ENCODE measurements at places on chromosomes 7 and 10. TPM values are rescaled to one million over a fixed set of nuclear protein-coding genes. Genes with fewer than 3 reads are reported as not detected.

GRCh38 chr10:66440568-66440967 is 485.3 kb upstream of the LRRTM3 start:
- DNase-seq: no peak

- DNase-seq: no peak
Observed at GRCh38 chr10:279655-280054, 144.4 kb downstream of the ZMYND11 start.

- no peak for DNase-seq
Observed at GRCh38 chr7:2084331-2084730, 148.4 kb downstream of the MAD1L1 start.

DNA sequence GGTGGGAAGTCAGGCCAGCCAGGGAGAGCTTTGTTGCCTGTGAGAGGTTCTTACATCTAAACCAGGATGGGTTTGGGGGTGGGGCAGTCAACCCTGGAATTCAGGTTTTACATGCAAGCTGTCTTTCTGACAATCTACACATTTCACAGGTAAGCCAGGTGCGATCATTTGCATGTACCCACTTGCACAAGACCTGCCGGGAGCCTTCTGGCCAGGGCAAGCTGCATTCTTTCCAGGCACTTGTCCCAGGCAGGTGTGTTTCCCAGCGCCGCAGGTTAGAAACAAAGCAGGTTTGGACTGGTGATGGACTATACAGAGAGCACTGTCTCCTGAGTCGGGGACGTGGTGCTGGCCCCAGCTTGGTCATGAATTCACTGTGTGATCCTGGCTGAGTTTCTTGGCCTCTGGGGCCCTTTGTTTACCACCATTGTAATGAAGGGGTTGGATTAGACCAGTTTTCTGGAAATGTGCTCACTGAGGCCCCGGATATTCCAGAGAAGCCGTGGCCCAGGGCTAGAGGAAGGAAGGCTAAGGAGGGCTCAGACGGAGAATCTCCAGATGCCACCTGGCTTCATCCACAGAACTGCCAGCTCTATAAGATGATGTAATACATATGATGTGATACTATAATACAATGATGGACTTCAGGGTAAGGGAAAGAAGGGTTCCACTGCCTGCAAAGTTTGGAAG is 205.2 kb upstream of the SVIL start:
- no peak for DNase-seq

DNA sequence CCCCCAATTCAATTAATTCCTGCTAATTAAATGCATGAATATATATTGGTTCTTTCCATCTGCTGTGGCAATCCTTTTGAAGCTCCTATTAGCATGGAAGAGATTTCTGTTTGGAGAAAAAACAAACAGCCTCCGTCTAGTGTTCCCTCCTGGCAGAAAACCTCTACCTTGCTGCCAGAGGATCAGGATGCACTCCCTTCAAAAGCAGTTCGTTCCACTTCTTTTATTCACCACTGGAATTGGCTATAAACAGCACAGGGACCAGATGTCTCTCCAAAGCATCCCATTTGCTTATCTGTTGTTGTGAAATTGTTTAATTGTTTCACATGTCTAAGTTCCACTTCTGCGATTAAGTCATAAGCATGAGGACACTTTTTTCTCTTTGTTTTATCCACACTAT is 77.8 kb upstream of the PTN start:
- DNase-seq: no peak

DNA sequence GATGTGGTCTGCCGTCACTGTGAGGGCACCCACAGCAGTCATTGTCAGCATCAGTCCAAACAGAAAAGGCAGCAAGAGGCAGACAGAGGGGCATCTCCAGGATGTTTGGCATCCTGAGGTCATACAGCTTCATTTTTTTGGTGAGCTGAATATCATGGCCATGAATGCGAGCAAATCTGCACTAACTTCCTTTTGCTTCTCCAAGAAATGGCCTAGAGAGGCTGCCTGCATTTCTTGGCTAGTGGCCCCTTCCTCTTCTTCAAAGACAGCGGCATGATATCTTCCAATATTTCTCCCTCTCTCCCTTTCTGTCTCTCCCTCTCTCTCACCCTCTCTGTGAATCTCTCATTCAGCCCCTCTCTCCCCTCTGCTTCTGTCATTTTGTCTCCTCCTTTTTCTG is 24.8 kb downstream of the FKBP6 start:
- DNase-seq: no peak

DNA sequence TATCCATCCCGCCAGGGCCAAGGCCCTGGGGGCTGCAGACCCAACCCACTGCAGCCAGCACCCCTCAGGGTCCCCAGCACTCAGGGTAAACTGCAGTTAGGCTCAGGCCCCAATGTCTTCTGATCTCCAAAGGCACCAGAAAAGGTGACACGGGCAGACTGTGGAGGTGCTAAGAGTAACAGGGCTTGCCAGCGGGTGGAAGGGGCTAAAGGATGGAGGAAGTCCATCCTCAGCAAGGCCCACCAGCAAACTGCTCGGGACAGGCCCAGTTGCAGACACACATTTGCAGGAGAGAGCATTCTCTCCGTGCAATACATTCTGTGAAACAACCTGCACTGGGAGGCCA is 95.6 kb upstream of the DDC start:
- DNase-seq: no peak

DNA sequence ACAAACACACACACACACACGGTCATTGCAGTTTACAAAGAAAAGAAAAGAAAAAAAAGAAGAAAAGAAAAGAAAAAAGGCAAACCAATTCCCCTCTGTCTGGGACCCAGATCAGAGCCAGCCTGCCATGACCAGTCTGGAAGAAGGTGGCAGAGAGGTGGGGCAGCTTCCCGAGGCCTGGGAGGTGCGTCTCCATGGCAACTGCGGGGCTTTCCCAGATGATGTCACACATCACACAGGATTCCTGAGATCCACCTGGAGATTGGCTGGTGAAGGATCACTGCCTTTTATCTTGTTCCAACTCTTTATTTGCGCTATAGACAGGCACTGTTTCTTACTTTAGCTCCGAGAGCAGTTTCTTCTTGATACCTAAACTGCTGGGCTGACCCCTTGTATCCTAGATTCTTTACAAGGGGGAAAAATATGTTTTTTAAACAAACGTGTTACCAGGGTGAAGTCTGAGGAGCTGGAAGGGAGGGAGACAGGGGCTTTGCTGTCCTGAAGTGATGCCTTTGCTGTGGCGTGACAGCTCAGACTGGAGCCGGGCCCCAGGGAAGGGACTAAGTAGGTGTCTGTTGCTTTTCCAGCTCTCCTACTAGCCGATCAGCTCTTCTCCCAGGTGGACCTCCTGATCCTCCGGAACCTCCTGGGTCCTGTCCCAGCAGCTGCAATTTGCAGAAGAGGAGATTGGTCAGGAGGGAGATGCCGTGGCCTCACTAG is 298.5 kb downstream of the KLF6 start:
- peak; percentile 93 for DNase-seq

DNA sequence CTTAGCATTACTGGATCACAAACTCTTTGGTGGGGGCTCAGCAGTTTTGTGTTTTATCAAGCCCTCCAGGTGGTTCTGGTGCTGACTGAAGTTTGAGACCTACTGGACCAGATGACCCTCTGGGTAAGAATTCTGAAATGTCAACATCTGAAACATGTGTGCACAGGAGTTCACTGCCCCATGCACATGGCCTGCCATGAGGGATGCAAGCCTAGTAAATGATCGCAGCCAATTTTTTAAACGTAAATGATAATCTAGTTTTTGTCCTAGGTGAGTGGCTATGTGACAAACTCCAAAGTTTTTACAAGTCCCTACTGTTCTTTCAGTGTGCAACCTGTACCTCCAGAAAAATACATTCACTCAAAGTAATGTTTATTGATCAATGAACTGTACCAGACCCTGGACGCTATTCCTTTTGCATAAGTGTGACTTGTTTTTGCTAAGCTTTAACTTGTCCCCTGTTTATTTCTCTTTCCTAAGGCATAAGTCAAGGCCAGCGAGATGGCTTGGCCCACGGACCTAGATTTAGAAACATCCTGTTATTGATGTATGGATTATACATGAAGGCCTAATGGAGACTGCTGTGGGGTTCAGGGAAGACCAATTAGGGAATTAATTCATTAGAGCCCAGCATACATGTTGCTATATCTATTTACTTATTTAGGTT is 531.1 kb downstream of the LRMDA start:
- DNase-seq: no peak

GRCh38 chr7:147859033-147859432 is 731.5 kb upstream of the C7orf33 start:
- DNase-seq: no peak

DNA sequence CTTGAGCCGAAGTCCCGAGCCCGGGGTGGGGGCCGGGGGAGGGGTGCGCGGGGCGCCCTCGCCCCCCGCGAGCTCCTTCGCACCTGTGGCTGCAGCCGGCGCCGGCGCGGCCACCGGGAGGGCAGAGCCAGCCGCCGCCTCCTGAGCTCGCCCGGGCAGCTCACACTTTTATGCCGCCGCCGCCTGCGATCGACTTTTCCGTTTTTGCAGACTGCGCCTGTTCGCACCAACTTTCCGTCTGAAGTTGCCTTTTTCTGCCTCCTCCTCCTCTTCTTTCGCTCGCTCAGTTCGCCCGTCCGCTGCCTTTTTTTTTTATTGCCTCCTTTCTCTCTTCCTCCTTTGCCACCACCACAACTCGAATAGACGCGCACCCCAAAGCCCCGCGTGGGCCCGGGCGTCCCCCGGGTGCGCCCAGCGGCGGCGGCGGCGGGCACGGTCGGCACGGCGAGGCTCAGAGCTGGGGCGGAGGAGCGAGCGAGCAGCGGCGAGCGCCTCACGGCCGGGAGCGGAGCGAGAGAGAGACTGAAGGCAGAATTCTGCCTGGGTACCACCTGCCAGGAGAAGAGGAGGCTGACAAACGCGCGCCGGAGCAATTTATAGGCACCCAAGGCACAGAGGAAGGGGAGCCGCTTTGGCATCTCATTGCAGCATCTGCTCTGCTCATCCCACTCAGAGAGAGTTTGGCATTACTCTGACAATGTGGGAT is at the start of gene C1QL3:
Gene C1QL3, minus strand, starts transcription at position 569 of the 706 bp plus-strand sequence. CDS start 814 bp downstream, outside the sequence.
- no peak for DNase-seq

DNA sequence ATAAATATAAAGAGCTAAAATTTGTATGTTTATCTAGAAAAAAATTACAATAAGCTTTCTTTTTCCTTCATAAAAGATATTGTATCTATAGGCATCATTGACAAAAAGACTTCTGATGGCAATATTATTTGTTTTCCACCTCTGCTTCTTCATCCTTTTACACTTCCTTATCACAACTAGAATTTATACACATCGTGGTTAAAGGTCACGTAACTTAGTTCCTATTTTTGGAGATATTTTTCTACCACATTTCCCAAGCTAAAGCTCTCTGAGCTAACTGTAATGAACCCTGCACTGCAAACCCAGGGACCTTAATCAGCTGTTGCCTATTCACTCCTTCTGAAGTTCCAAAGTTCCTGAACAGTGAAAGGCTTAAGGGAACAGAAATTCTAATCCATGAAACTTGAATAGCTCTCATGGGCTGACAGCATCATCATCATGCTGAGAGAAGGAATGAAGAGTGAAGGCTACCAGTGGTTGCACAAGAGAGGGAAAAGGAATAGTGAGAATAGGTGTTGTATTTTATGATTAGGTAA is 106.1 kb upstream of the SLC13A1 start:
- DNase-seq: no peak

DNA sequence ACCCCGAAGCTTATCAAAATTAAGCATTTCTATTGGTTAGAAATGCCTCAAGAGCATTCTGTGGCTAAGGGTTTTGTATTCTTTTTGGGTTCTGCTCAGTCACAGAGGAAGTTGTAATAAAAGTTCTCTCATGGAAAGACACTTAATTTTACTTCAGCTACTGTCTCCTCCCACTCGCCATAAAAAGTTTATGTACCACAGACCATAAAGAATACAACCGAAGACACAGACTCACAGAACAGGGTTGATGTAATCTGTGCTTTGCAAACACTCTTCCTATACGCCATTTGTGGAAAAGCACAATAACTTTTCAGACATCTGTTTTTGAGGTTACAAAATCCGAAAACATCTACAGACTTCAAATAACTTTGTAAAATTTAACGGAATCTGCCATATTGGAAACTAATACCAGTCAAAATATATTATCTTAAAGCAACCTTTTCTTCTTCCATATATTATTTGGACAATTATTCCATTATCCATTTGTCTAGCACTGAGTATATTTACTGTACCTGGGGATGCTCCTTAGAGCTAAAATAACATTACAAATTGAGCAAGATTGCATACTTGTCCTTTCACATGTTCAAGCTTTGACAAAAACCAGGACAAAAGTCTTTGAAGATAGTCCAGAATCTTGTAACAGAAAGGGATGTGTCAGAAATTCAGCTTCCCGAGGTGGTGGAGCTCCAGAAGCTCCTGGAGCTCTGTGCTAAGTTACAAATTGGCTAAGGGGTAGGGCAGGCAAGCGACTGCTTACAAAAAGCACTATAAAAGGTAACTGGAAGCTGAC is 219.0 kb upstream of the MEOX2 start:
- no peak for DNase-seq

DNA sequence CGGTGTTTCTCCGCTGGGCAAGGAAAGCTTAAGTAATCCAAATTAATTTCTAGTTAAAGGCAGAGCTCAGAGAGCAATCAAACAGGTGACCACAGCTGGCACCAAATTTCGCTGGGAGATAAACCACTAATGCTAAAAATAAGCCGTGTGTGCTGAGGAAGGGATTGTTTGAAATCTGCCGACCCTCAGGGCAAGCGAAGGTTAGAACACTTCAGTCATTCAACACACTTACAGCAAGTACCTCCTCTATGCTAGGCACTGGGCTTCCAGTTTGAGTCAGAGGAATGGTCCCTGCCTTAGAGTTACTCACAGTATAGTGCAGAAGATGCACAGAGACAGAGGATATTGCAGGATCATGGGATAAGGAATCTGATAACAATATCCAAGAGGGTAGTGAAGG is 467.9 kb upstream of the PODXL start:
- no peak for DNase-seq

DNA sequence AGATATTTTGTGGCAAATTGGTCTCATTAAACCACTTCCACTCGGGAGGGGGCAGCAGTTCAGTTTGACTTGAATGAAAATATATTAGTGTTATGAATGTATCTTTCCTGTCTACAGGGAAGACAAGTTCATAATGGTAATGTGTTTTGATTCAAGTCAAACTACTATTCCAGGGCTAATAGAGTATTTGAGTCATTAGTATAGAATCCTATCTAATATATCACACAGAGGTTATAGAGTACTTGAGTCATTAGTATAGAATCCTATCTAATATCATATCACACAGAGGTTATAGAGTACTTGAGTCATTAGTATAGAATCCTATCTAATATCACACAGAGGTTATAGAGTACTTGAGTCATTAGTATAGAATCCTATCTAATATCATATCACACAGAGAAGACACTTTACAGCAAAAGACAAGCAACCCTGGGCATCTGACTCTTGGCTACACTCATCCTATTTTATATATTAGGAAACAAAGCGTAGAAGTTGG is 199.7 kb upstream of the MAGI2 start:
- no peak for DNase-seq

- DNase-seq: no peak
Observed at GRCh38 chr7:94882891-94883290, 24.5 kb upstream of the PPP1R9A start.

PPP1R3C gene
- 1.9 TPM for total RNA-seq

NRAP gene
- total RNA-seq: 1.3 TPM

AS3MT gene
- 0.77 TPM for total RNA-seq

NYAP1 gene
- 0.44 TPM for total RNA-seq

CISD1 gene
- total RNA-seq: 57.9 TPM

UBTD1 gene
- 1.8 TPM for total RNA-seq

CDHR3 gene
- 7.7 TPM for total RNA-seq

CTAGE4 gene
- total RNA-seq: 12.1 TPM

STAG3 gene
- 3.8 TPM for total RNA-seq

CALML3 gene
- 0.40 TPM for total RNA-seq

LIPK gene
- not detected for total RNA-seq

C10orf95 gene
- total RNA-seq: 4.8 TPM

GRM8 gene
- 2.2 TPM for total RNA-seq

PPP1R3A gene
- total RNA-seq: not detected
